Uterus (tissue), 4 donors: ENCODE measurements at places on chromosomes 7 and 10. TPM values are rescaled to one million over a fixed set of nuclear protein-coding genes. Genes with fewer than 3 reads are reported as not detected.

Gene AKR1C2
- total RNA-seq, result 1.0 TPM

Gene DIP2C
- 12.1 TPM for total RNA-seq

Gene RARRES2
- total RNA-seq, result 257 TPM

Gene VDAC2
- 57.6 TPM for total RNA-seq

Gene TWIST1
- 18.5 TPM for total RNA-seq

Gene BHLHA15
- total RNA-seq, result 1.6 TPM

Gene CASD1
- total RNA-seq, result 16.8 TPM

Gene OIT3
- total RNA-seq, result not detected

Gene ZPBP
- not detected for total RNA-seq

- DNase-seq, result peak; percentile 29
These were observed 1.0 kb downstream of the CDK6 start for GRCh38 chr7:92835261-92835850.

DNA sequence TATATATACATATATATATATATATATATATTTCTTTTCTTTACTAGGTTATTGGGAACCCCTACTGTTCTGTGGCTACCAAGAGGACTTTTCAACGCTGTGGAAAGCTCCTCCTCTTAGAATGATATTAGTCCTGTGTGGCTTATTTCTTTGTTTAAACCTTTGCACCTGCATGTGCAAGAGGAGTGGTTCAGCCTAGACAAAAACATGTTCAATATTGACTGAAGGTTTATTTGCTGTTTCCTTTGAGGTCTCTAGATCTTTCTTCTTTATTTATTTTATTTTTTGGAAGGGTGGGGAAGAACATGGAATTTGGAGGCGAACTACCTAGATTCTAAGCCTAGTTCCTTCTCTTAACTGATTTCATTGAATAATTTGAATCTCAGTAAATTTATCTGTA lies 118.1 kb downstream of the GNAT3 start:
- DNase-seq, result no peak

DNA sequence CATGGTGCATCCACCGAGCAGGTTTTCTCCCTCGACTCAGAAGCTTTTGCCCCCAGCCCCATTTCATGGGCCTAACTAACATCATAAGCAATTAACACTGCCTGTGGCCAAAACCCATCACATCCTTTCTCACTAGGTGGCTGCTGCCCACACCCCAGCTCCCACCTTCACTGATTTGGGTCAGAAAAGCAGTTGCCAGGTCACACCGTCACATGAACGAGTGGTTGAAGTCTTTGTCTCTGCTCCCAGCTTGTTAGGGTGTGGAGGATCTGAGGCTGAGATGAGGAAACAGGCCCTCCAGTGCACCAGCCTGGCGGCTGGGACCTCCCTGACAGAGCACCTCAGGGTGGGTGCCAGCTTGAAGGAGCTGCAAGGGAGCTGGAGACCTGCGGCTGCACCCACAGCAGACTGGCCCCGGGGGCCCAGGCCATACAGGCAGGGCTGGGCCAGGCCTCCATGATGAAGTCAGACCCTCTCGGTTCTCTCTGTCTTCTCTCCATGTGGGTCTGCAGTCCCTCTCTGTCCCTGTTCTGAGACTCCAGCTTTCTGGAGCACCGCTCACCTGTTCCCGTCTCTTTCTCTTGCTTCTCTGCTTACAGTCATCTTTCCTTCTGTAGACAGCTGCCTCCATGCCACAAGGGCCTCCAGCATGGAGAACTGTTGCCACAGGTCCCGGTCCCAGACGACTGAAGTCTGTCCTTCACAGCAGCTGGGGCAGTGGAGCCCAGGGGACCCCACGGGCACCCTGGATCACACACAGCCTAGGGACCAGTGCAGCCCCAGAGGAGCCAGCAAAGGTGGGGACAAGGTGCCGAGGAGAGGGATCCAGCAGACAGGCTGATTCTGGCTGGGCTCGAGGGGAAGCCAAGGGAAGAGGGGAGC lies 13.8 kb upstream of the INPP5A start:
- peak; percentile 15 for DNase-seq

- no peak for DNase-seq
These were observed 112.8 kb upstream of the AHR start for GRCh38 chr7:17185690-17186070.

- DNase-seq, result no peak
These were observed 37.9 kb downstream of the VOPP1 start for GRCh38 chr7:55534262-55534915.

- no peak for DNase-seq
These were observed 36.9 kb upstream of the SH2D4B start for GRCh38 chr10:80500572-80501380.

GRCh38 chr10:102624751-102625645 lies 19.3 kb upstream of the TRIM8 start:
- no peak for DNase-seq

DNA sequence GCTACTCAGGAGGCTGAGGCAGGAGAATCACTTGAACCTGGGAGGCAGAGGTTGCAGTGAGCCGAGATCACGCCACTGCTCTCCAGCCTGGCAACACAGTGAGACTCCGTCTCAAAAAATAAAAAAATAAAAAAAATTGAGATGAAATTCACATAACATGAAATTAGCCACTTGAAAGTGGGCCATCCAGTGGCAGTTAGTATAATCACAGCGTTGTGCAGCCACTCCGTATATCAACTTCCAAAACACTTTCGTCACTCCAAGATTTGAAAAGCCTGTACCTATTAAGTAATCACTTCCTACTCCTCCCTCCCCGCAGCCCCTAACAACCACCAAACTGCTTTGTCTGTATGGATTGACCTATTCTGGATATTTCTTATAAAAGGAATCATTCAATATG lies 20.7 kb upstream of the CACUL1 start:
- no peak for DNase-seq

GRCh38 chr7:111787741-111788140 lies 225.4 kb upstream of the IMMP2L start:
- no peak for DNase-seq

DNA sequence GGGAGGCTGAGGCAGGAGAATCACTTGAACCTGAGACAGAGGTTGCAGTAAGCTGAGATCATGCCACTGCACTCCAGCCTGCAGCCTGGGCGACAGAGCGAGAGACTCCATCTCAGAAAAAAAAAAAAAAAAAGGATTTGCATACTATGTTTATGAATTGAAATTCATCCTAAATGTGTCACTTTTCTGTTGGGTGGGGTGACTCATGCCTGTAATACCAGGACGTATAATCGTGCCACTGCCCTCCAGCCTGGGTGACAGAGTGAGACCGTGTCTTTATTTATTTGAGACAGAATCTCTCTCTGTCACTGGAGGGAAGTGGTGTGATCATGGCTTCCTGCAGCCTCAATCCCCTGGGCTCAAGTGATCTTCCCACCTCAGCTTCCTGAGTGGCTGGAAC lies 5.8 kb downstream of the ZNF212 start:
- DNase-seq, result no peak

DNA sequence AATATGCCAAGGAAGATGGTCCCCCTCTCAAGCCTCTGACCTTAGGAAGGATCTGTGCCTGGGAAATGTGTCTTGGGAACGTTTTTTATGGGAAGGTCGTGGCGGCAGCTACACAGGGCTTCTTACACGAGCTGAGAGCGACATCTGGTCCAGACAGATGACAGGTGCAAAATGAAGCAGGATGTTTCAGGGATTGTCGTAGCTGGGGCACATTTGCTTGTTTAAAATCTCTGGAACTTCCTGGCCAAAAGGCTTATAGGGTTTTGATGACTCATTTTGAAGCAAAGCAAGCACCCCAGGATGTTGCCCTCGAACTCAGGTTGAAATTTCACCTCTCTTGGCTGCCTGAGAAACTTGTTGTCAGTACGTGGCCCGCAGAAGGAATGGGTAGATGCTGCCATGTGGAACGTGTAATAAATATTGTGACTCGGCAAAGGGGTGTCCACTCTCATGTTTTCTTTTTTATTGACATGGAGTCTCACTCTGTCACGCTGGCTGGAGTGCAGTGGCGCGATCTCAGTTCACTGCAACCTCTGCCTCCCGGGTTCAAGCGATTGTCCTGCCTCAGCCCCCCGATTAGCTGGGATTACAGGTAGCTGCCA lies 117.5 kb downstream of the CAMK1D start:
- DNase-seq, result no peak

DNA sequence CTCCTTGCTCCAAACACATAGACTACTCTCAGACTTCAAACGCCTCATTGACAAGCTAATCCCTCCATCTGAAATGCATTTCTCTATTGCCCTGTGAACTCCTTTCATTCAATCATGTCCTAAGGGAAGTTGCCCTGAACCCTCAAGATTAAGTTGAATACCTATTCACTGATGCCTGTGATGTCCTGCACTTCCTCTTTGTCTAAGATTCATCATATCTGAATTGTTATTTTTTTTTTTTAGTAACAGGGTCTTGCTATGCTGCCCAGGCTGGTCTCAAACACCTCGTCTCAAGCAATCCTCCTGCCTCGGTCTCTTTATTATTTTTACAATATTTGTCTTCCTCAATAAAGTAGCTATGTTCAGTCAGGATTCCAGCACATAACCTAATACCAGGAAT lies 3.2 kb downstream of the PSMA2 start:
- no peak for DNase-seq

- no peak for DNase-seq
These were observed 273.6 kb downstream of the SDHAF3 start for GRCh38 chr7:97390915-97391593.

DNA sequence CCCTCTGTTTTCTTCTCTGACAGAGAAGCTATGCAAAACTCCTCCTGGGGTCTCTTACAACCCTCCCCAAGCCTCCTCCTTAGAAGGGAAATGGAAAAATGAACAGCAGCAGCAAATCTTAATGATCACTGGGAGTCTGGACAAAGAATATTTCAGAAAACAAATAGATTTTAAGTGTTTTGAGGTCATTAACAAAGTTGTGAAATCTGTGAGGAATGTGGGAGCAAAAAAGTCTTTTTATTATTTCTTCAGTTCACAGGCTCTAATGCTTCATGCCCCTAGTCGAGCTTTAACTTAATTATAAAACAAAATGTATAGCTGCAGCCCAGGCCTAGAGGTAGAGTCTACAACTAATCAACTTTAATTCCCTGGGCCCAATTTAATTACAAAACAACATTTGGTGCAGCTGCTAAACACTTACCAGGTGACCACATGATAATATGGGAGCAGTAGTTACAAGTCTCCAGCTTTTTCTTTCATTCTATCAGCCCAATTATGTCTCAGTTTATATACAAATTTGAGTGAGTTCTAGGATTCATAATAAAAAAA lies 293.2 kb downstream of the THSD7A start:
- DNase-seq, result no peak

- no peak for DNase-seq
These were observed 136.7 kb downstream of the VIPR2 start for GRCh38 chr7:159007996-159008389.

DNA sequence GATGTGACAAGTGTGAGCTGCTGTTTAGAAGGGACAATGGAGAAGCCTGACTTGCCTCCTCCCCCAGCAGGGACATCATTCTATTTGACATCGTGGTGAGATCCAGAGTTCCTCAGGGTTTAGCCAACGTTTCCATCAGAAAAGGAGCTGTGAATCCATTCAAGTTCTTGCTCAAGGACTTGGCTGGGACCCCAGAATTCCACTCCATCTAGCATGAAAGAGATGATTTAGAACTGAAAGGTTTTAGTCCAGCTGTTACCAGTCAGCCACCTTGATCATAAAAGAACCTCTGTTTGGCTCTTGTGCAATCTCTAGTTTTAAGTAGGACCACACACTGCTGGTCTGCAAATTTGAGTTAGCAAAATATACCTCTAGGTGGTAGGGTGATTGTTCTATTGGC lies 337.6 kb downstream of the FRMD4A start:
- DNase-seq, result peak; percentile 77

GRCh38 chr7:15662451-15662850 lies 24.0 kb downstream of the MEOX2 start:
- no peak for DNase-seq

DNA sequence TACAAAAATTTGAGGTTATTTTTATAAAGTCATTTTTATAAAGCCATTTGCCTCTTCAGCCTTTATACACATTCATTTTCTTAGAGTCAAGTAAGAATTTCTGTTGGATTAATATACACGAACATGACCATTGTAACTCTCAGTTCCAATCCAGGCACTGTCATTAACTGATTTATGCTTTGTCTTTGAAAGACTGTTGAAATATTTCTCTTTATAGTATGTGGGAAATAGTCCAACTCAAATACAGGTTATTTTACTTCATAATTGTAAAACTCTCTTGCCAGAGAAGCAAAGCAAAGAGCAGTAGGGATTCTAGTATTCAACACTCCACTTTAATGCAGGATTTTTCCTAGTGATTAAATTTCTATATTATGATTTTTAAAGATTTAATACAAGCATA lies 36.5 kb upstream of the PAPSS2 start:
- no peak for DNase-seq

DNA sequence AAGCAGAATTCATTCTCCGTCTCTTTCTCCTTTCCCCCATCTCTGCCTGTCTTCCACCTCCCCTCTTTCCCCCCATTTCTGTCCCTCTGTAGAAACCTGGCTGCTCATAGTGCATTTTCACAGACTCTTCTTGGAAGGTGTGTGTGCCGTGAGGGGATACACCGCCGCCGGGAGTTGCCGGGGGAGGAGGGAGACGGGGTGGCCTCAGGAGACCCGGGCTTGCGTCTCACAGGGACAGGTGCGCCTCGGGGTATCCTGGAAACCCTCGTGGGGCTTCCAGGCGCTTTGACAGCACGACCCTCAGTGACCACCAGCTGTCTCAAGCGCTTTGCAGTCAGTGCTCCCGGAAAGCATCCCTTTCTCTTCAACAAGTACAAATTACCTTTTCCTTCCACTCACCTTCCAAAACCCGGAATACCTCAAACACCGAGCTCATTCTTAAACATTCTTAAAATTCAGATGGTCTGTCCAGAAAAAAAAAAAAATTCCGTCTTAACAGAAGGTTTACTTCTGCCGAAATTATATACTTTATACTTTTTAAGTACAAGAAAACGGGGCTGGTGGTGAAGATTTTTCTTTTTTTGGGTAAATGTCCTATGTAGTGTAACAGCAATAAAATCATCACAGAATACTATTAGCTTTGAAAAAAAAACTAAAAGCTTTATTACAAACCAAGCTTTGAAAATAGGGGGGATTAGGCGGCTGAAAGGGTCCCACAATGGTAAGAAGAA lies 8.2 kb downstream of the EMX2 start:
- DNase-seq, result peak; percentile 46

DNA sequence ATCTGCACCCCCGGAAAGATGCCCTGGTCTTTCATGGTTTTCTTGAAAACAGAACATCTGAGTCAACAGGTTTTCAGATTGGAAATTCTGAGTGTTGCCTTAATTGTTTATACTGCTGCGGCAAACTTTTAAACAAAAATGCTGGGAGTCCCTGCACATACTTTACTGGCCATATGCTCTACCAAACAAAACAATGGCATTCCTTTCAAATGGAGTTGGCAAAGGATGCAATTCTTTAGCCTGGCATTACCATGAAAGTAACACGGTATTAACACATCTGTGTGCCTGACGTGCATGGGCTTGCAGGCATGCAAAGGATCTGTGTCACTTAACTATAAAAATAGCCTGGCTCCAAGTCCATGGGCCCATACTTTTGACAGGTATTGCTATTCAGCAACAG lies 4.2 kb downstream of the INHBA start:
- no peak for DNase-seq

- no peak for DNase-seq
These were observed 17.0 kb downstream of the SUN3 start for GRCh38 chr7:48011951-48012350.
